ENCODE measurements at places on chromosomes 6 and 20. TPM values are rescaled to one million over a fixed set of nuclear protein-coding genes. Genes with fewer than 3 reads are reported as not detected.

The SAMD3 gene
- not detected for total RNA-seq

The ADA gene
- total RNA-seq: 10.6 TPM

DNA sequence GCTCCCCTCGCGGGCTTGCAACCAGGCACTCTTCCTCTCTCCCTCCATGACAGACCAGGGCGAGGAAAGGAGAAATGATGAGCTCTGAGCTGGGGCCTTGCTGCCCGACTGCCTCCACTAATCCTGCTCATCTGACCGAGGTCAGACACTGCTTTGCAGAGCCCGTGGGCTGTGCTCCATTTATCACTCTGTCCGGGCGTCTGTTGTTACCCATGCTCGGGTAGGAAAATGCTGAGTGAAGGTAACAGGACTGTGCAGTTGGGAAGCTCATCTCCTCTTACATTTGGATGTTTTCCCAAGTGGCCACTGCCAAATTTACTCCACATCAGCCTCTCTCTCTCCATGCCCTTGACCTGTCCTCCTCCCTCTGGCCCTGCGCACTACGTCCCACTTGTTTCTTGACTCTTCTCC lies 14.6 kb downstream of the RPS6KA2 start:
- H3K4me1 ChIP-seq: peaks cover 66% of the 10 kb centered on the region
- H3K27ac ChIP-seq: no peak overlapping the region
- H3K36me3 ChIP-seq: peaks cover 14% of the 10 kb centered on the region
- no peak overlapping the region for H3K4me3 ChIP-seq
- no peaks in the 10 kb centered on the region for H3K27me3 ChIP-seq

GRCh38 chr6:5541025-5541424 lies 279.7 kb downstream of the FARS2 start:
- DNase-seq: no peak
- no peaks in the 10 kb centered on the region for H3K27me3 ChIP-seq
- H3K36me3 ChIP-seq: no peaks in the 10 kb centered on the region
- H3K4me1 ChIP-seq: peaks cover 9% of the 10 kb centered on the region
- no peak overlapping the region for H3K27ac ChIP-seq

DNA sequence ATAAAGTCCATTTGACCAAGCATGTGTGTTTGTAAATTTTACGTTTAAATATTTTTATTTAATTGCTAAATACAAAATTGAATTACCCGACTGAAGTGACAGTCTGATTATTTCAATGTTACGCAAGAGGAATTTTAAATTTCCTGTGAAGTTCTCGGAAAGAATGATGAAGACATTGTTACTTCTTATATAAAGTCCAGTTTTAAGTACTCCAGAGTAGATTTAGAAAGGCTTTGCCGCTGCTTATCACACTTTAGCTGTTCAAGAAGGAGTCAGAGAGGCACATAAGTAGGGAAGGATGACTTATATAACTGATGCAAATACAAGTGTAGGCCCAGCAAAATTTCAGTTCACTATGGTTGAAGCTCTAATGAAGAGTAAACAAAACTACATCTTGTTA lies 265.1 kb upstream of the CITED2 start:
- H3K4me1 ChIP-seq: peaks cover 21% of the 10 kb centered on the region
- H3K27ac ChIP-seq: no peak overlapping the region
- no peak overlapping the region for H3K4me3 ChIP-seq
- H3K27me3 ChIP-seq: no peaks in the 10 kb centered on the region

The CAGE1 gene
- not detected for total RNA-seq
